ENCODE measurements at places on chromosomes 11 and 22.

GRCh38 chr22:37025500-37026070 is 6.0 kb downstream of the MPST start:
- DNase-seq = no peak

GRCh38 chr11:3971756-3972404 is 116.4 kb downstream of the STIM1 start:
- no peak for DNase-seq

- DNase-seq = no peak
Observed at GRCh38 chr11:5625281-5625680, 480 bp downstream of the TRIM34 start.

GRCh38 chr11:128503245-128503991 is 83.9 kb downstream of the ETS1 start:
- no peak for DNase-seq

DNA sequence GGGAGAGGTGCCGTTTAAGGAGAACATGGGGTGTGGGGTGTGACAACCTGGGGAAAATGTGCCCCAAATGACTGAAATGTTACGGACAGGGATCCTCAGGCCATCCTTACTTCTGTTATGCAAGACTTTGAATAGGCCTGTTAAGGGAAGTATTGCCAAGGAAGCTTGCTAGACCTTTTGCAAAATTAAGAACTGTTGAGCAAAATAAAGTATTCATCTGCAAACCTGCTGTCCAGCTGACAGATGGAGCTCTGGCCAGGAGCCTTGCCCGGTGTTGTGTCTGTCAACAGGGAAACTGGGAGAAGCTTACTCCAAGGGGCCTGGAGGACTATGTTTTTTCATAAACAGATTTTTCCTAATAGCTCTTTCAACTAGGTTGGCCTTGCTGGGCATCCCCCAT is 48.0 kb downstream of the FAT3 start:
- no peak for DNase-seq

Measured in stimulated activated CD4-positive, alpha-beta T cell treated with anti-CD3 and anti-CD28 coated beads, TNF-alpha, amount 100 ng/mL, for 4 hours (primary cell).